Thyroid gland (tissue), 4 donors: ENCODE measurements at places on chromosomes 11 and 22. TPM values are rescaled to one million over a fixed set of nuclear protein-coding genes. Genes with fewer than 3 reads are reported as not detected.

Gene APIP
- total RNA-seq = 37.6 TPM

Gene GLB1L3
- total RNA-seq = 0.67 TPM

Gene CARNS1
- total RNA-seq = 5.3 TPM

Gene NELL1
- not detected for total RNA-seq

Gene RAPSN
- total RNA-seq = 0.67 TPM

Gene CREB3L1
- 3.1 TPM for total RNA-seq

- no peak for DNase-seq
These were observed 19.4 kb upstream of the TMPRSS4 start for GRCh38 chr11:118057251-118058145.

- peak; percentile 34 for DNase-seq
These were observed 72.6 kb downstream of the CELSR1 start for GRCh38 chr22:46464701-46465344.

DNA sequence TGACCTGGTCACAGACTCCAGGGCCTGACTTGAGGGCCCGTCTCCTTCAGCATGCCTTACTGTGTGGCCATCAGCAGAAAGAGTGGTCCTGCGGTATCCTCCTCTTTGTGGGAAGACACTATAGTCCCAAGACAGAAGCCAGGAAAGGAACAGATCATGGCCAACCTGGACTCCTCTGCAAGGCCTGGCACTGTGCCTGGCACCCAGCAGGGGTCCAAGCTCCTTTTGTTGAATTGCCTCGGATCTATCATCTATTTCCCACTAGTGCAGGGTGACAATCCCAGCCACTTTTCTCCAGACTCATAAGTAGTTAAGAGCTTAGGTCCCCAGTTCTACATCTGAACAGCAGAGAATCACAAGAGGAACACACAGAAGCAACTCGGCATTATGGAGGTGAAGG lies 27.0 kb downstream of the DSCAML1 start:
- DNase-seq = no peak

- DNase-seq = no peak
These were observed 7.5 kb downstream of the CRYBB1 start for GRCh38 chr22:26610072-26610958.

DNA sequence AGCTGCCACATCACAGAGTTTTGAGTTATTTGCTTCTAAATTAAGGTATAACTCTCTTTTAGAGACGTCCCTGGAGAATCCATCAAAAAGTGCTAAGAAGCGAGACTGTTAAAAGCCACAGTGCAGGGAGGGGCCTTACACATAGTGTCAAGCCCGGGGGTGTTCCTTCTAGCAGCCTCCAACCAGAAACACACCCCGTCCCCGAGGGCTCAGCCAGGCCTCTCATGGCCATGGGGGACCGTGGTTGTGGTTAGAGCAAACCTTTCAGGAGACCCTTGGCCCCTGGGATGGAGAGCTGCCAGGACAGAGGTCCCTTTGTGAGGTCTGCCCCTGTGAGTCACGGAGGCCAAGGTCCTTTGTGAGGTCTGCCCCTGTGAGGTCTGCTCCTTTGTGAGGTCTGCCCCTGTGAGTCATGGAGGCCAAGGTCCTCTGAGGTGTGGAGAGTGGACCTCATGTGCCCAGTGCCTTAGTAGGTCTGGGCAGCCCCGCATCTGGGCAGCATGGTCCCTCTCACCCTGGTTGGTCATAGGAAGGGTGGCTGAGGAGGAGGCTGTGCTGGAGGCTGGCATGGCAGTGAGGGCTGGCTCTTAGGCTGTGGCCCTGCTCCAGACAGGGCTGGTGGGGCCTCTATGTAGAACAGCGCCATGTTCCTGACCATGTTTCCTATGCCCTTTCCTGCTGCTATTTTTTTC lies 5.4 kb downstream of the GNAZ start:
- no peak for DNase-seq

DNA sequence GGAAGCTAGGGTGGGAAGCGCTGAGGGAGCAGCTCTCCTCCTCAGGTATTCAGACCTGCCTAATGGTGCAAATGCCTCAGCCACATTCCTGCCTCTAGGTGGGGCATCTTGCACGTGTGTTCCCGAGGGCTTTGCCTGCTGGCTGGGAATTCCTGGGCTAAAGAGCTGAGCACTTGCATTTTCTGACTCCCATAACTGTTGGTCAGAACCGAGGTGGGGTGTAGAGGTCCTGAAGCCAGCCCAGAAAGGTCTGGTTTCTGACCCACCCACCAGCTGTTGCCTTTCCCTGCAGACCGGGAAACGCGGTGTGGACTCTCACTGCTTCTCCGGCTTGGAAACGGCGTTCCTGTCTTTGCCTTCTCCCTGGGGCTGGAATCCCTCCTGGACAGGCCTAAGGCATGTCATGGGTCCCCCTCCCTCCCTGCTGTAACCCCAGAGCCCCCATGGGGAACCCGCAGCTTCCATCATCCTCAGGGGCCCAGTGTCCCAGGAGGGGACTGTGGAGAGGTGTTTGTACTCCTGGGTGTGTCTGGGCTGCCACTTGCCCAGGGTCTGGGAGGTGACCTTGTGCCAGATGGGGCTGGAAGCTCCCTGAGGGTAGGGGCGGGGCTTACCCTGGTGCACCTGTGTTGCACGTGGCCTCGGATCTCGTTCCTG lies 24.0 kb upstream of the SMIM38 start:
- DNase-seq = peak; percentile 92
